ENCODE measurements at places on chromosomes 11 and 22.

DNA sequence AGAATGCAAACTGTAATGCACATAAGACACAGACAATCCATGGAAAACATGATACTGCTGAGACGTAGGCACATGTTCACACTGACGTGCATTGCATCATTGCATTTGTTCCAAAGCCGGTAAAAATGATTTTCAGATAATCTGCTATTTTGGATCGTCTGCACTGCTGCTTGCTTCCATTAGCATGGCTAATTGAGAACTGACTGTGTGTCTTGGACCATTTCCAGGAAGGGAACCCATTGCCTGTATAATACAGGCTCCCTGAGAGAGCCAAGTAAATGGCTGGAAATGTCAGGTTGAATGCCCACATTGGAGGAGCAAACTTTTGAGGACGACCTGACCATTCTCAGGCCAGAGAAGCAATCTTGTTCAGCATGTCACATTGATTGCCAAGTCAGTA lies 304.8 kb downstream of the ST3GAL4 start:
- no peak for DNase-seq

GRCh38 chr11:32433914-32434355 lies 1.4 kb downstream of the WT1 start:
- DNase-seq: no peak

- no peak for DNase-seq
Observed at GRCh38 chr22:46104881-46105493, 45.3 kb upstream of the PPARA start.

DNA sequence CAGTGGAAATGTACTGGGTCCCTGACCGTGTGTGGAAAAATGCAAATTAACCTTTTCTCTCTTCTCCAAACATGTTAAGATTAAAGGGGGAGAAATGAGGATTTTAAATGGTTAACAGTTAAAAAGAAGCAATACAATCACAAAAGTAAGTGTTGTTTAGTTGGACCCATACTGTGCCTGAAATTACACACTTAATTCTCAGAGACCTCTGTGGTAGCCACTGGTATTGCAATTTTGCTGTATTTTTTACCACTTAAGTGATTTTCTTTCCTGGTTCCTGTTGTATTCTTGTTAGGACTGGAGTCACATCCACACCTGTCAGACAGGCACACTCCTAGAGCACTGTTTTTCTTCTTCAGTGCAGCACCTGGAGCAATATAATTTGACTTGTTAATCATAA lies 179.6 kb upstream of the PDGFD start:
- DNase-seq: no peak

- DNase-seq: no peak
Observed at GRCh38 chr11:27603376-27603990, 96.8 kb downstream of the BDNF start.

- DNase-seq: no peak
Observed at GRCh38 chr22:39920134-39920743, 19.4 kb downstream of the GRAP2 start.
